ENCODE measurements at places on chromosomes 2 and 18.
A peak's percentile ranks its signal among the peaks of the same experiment; 100 is the strongest.

DNA sequence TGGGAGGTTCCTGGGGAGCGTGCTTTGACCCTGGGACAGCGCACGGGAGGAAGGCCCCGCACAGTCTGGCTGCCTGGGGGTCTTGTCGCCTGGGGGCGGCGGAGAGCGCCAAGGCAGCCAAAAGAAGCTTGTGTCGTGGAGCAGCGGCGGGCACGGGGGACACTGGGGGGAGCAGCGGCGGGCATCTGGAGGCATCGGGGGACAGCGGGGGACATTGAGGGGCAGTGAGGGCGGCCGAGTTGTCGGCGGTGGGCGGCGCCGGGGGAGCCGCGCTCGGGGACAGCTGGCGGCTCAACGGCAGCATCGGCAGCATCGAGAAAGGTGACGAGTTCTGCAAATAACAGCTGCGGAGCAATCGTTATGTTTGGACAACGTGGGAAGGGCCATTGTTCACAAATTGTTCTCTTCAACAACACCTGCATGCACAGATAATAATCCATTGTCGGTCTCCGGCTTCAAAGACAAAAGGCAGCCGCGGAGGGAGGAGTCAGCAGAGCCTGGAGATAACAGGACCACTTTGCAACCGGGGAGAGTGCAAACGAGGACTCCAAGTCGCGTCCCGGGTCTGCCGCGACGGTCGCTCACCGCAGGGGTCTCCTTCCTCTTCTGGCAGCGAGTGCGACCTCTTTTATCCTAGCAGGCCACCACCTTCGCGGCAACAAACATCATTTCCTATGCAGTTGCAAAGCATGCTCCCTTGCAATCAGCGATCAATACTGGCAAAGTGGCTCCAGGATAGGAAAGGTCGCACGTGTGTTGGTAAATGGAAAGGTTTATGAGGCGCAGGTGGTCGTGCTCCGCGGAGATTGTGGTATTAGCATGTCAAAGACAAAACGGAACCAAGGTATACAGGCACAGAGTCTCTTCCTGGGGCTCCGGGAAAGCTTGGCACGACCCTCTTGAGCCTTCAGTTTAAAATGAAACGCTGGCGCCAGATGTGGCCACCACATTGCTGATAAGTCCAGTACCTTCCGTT is 132.3 kb upstream of the DLX2 start:
- peak; percentile 12 for DNase-seq

- no peak for DNase-seq
These were observed 10.4 kb upstream of the LRRFIP1 start for GRCh38 chr2:237616734-237617586.

DNA sequence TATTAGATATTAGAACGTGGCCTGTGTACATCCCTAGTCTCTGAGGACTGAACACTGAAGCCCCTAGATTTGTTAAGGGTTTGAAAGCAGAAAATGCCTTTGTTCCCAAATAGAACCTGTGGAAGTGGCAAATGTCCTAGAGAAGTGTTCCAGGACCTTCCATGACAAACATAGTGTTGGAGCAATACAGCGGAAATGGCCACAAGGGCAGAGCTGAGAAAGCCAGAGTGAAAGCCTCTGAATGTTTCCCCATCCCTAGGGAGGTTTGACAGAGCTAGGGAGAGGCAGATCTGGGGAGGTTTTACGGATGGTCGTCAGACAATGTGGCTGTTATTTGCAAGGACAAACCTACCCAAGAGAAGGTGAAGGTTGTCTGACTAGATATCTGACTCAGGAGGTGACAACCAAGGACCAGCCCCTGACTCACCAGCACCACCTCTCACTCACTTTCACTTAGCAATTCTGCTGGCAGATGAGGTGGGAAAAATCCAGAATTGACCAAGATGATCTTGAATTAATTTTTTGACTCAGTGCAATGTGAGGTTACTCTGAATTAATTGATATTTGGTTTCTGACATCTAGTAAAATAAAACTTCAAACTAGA is 24.1 kb downstream of the RBM43 start:
- DNase-seq = no peak

DNA sequence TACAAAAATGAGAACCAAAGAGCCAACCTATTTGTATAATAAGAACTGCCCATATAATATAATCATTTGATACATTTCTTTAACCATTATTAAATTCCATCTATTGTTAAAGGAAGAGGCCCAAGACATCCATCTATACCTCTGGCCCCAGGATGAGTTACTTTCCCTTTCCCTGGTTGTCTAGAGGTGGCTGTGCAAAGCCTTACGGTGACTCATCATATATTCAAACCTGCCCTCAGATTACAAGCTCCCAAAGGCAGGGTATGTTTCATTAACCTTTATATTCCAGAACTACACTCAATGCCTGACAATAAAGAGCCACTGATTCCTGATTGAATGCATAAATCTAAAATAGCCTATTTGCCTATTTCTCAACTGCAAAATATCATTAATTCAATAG is 105.8 kb upstream of the PID1 start:
- no peak for DNase-seq

DNA sequence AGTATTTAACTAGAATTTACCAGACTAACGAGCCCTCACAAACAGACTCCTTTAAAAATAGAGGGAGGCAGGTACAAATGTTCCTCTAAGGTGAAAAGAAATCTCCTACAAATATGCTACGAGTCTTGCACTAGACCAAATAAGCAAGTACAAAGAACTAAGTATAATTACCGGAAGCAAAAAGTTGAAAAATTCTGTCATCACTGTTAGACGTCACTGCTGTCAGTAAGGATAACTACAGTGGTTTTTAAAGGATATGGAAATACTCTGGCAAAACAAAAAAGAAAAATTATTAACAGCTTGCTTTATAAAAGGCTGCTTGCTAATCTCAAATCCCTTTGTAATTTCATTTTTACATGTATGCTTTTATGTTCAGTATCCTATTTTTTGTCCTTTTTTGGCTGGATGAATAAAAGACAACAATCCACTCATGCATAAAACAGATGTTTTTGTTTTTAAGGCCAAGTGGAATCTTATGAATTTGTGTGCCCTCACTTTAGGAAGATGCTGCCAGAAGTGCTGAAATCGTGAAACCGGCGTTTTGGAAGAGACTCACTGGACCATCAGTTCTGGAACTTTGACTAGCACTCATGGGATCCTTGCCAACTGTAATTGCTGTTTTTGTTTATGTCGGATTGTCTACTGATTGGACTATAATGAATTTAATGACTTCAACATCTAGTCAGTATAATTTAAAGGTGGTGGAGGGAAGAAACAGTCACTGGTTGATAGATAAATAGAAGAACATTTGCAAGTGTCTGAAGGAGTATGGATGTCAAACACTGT is 6.7 kb downstream of the ZNF521 start:
- DNase-seq = no peak

DNA sequence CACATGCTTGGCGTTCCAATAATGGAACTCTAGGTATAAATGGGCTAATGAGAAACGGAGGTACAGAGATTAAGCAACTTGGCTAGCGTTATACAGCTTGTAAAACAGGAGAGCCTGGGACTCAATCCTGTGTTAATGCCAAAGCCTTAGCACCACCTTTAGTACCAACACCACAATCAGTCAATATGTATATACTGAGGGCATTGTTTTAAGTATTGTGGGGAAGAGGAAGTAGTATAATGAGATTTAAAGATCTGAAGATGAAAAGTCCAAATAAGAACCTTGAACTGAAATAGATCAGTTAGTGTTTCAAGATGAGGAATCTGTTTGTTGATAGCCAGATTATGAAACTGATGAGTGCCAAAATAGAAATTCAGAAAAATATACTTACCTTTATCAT is 8.1 kb downstream of the MARS2 start:
- DNase-seq = no peak

- no peak for DNase-seq
These were observed 154.4 kb upstream of the COL3A1 start for GRCh38 chr2:188819792-188820191.

GRCh38 chr18:58026395-58026794 is 17.6 kb upstream of the NEDD4L start:
- DNase-seq = no peak

DNA sequence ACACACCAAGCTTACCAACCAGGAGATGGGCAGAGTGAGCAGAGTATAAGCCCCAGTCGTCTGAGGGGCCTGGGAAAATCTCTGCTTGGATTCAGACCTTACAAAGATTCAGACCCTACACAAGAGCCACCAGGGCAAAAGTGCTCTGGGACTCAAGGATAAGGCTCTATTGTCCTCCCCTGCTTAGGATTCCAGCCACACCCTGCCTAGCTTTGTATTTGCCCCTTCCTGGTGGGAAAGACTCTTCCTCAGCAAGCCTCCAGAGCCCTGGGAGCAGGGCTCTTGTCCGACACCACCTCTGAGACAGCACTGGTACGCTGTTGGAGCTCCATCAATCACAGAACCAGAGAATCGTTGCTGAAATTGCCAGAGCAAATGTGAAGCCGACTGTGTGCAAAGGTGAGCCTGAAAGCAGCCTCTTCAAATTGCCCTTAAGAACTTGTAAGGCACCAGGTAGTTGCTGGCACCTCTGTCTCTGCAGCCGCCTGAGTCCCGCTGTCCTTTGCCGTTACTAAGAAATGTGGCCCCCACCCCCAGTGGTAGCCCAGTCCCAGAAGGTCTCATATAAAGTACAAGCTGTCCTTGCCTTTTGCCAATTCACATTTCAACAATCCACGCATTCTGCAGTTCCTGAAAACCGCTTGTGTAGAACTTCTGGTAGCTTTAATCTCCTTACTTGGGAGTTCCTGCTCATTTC is 148.7 kb downstream of the CTIF start:
- no peak for DNase-seq

- DNase-seq = no peak
These were observed 4.9 kb upstream of the NEUROD1 start for GRCh38 chr2:181685150-181685688.

DNA sequence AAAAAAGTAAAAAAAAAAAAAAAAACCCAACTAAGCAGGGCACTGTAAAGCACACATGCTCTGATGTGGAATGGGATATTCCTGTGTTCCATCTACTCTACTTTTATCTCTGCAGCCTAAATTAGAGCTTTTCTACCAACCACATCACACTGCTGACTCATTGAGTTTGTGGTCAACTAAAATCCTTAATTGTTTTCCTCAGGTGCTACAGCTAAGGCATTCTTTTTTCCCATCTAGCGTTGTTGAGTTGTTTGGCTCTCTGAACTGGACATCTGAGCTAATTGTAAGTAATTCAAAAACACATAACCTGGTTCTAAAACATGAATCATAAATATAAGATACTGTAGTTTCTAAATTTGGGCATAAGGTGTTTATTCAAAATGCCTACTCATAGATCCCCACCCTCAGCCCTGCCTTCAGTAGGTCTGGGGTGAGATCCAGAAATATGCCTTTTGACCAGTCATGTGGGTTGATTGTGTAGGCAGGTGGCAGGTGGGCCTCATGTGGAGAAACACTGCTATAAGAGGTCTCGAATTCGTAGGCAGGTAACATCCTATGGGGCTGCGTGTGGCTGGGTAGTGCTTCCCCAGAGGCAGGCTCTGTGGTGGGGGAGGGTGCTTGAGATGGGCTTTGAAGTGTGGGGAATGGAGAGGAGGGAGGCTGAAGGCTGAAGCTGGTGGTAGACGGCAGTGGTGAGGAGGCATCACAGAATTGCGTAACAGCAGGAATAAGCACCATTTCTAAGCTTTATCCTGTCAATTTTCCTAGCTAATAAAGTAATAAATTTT is 27.2 kb downstream of the ANKRD29 start:
- no peak for DNase-seq

DNA sequence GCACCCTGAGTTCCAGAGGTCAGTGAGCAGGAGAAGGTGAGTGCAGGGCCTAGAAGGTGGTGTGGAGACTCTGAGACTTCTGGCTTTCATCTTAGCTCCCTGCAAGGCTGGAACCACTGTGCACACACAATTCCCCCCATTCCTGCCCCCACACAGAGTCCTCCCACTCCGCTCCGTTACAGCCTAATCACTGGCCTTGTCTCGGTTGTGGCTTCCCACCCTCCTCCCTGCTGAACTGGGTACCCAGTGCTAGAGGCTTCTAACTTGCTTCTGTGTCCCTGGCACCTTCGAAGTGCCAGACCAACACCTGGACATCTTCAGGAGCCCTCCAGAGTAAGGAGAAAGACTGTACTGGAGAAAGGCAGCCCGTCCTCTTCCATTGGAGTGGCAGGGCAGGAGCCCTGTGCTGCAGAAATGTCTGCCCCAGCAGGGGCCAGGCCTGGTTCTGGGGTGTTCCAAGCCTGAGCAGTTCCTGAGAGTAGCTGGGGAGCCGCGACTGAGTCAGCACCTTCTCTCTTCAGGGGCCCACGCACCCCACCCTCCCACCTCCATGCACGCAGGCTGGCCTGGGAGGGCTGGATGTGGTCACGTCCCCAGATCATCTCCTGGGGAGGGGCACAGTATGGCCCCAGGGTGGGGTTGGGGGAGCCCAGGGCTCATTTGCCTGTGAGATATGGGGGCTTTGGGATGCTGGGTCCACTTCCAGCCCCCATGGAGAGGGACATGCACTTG is 23.4 kb downstream of the CROCC2 start:
- DNase-seq = peak; percentile 5

- DNase-seq = no peak
These were observed 33.4 kb upstream of the KLHL29 start for GRCh38 chr2:23351388-23352141.

DNA sequence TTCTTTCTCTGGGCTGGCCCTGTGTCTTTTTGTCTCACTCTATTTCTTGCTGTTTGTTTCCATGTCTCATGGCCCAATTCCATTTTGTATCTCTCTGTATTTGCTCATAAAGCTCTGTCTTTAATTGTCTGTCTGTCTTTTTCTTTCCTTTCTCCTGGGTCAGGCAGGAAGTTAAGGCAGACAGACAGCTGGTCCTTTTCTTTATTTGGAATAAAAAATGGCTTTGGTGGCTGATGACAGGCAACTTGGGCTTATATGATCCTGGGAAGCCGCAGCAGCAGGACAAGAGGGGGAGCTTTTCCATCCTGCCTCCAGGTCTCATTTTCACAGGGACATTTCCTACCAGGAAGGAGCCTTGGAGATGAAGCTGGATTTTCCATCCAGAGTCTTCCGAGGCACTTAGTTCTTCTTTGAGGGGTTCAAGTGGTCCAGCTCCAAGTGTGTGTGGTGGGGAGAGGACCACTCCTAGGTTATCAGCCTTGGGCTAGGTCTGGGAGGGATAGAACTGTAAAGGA is 138.7 kb downstream of the TDRD15 start:
- no peak for DNase-seq

GRCh38 chr2:215746226-215746886 is 267.0 kb downstream of the MREG start:
- no peak for DNase-seq

GRCh38 chr2:160373666-160374065 is 119.9 kb downstream of the RBMS1 start:
- DNase-seq = no peak

- DNase-seq = no peak
These were observed 6.4 kb downstream of the RAB31 start for GRCh38 chr18:9714266-9715087.

- no peak for DNase-seq
These were observed 27.5 kb downstream of the M1AP start for GRCh38 chr2:74620671-74621070.

GRCh38 chr2:80499095-80499494 is 194.5 kb upstream of the LRRTM1 start:
- no peak for DNase-seq

GRCh38 chr2:48854681-48855080 is 99.2 kb upstream of the LHCGR start:
- DNase-seq = no peak

Data from T-helper 17 cell (primary cell).